ENCODE measurements at places on chromosomes 13 and 19. TPM values are rescaled to one million over a fixed set of nuclear protein-coding genes. Genes with fewer than 3 reads are reported as not detected.

Gene TEX29
- total RNA-seq, result 0.97 TPM

Gene GAS6
- total RNA-seq, result 111 TPM

Gene GRIN2D
- total RNA-seq, result 0.95 TPM

Gene TM9SF2
- 138 TPM for total RNA-seq

DNA sequence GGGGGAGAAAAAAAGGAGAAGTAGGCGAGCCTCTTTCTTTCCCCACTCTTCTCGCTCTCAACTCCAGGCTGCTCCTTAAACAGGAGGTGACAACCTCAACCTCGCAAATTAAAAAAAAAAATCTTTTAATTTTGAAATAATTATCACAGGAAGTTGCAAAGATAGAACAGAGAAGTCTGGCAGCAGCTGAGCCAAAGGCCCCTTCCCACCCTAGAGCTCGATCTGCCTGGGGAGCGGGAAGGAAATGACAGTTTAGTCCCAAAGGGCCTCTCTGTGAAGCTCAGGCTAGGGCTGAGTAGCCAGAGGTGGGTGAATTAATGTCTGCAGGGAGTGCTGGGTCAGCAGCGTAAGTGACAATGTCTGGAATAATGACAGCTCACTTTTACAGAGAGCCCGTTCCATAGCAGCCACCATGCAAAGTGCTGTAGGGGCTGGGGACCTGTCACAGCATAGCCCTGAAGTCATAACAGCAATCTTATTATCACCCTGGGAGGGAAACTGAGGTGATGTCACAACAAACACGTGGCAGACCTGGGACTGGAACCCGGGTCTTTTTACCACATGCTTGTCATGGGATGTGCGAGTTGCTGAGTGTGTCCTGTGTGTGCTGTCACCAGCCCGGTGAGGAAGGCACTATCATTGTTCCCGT lies 8.8 kb upstream of the CD22 start:
- DNase-seq, result no peak
- no peaks in the 10 kb centered on the region for H3K36me3 ChIP-seq
- H3K27me3 ChIP-seq, result no peaks in the 10 kb centered on the region
- peak overlapping the region; percentile 67 for H3K27ac ChIP-seq

GRCh38 chr19:27868007-27868406 lies 1344.9 kb downstream of the UQCRFS1 start:
- no peak overlapping the region for H3K4me3 ChIP-seq
- no peaks in the 10 kb centered on the region for H3K27me3 ChIP-seq
- H3K4me1 ChIP-seq, result no peaks in the 10 kb centered on the region
- no peak for DNase-seq
- H3K36me3 ChIP-seq, result no peaks in the 10 kb centered on the region
- H3K27ac ChIP-seq, result no peak overlapping the region

- H3K4me1 ChIP-seq, result peaks cover 7% of the 10 kb centered on the region
- no peak for DNase-seq
- H3K36me3 ChIP-seq, result peaks cover 43% of the 10 kb centered on the region
- no peaks in the 10 kb centered on the region for H3K27me3 ChIP-seq
These were observed 918 bp upstream of the PSPN start for GRCh38 chr19:6376512-6377190.

DNA sequence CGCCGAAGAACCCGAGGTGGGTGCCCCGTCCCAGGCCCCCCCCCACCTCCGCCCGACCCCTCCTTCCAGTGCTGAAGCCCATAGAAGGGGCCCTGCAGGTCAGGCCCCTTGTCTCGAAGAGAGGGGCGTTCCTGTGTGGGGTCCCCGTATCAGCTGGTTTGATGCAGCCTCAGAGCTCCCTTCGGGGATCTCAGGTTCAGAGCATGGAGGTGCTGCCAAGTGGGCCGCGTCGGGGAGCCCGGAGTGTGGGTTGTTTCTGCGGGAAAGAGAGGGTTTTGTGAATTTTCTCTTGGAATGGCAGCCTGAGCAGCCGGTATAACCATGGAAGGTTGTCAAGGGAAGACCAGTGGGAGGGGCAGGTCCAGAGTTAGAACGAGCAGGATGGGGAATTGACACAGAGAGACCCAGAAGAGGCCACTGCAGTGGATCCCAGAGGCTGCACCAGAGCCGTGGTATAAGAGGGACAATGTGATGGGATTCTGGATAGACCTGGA lies 384 bp downstream of the TRAPPC2B start:
- H3K36me3 ChIP-seq, result no peaks in the 10 kb centered on the region
- peaks cover 15% of the 10 kb centered on the region for H3K4me1 ChIP-seq
- no peak for DNase-seq
- no peaks in the 10 kb centered on the region for H3K27me3 ChIP-seq
- H3K27ac ChIP-seq, result peak overlapping the region; percentile 91
- peak overlapping the region; percentile 83 for H3K4me3 ChIP-seq

- no peak for DNase-seq
- peaks cover 64% of the 10 kb centered on the region for H3K4me1 ChIP-seq
- peaks cover 4% of the 10 kb centered on the region for H3K36me3 ChIP-seq
These were observed 13.6 kb downstream of the COL4A2 start for GRCh38 chr13:110320645-110321044.

DNA sequence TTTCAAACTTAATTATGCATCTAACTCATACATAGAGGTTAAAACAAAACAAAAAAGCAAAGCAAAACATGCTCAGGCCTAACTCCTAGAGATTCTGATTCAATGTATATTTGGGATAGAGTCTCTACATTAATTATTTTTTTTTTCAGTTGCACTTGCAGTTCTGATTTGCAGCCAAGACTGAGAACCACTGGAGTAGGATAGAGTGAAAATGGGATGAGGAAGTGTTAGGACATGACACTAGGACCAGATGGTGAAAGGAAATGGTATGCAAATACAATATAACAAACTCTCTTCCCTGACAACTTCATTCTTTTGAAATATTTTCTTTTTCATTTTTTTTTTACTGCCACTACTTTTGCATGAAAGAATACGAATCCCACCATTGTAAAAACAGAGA lies 1.8 kb downstream of the CCDC122 start:
- DNase-seq, result no peak
- H3K27ac ChIP-seq, result no peak overlapping the region
- no peak overlapping the region for H3K4me3 ChIP-seq
- no peaks in the 10 kb centered on the region for H3K27me3 ChIP-seq

DNA sequence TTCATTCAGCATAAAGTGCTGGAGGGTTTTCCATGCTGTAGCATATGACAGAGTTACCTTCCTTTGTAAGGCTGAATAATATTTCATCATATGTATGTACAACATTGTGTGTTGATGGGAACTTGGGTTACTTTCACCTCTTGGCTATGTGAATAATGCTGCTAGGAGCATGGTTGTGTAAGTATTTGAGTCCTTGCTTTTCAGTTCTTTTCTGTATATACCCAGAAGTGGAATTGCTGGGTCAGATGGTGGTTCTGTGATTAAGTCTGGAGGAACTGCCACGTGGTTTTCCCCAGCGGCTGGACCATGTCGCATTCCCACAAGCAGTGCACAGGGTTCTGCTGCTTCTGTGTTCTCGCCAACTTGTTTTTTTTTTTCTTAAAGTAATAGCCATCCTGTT lies 101.2 kb upstream of the TEX29 start:
- no peak for DNase-seq
- H3K27ac ChIP-seq, result no peak overlapping the region
- no peak overlapping the region for H3K4me3 ChIP-seq
- peaks cover 56% of the 10 kb centered on the region for H3K4me1 ChIP-seq
- peaks cover 11% of the 10 kb centered on the region for H3K36me3 ChIP-seq

- H3K4me3 ChIP-seq, result peak overlapping the region; percentile 78
- peaks cover 21% of the 10 kb centered on the region for H3K36me3 ChIP-seq
- H3K27me3 ChIP-seq, result no peaks in the 10 kb centered on the region
- DNase-seq, result no peak
These were observed 573 bp upstream of the ZNF614 start for GRCh38 chr19:52028780-52029123.

DNA sequence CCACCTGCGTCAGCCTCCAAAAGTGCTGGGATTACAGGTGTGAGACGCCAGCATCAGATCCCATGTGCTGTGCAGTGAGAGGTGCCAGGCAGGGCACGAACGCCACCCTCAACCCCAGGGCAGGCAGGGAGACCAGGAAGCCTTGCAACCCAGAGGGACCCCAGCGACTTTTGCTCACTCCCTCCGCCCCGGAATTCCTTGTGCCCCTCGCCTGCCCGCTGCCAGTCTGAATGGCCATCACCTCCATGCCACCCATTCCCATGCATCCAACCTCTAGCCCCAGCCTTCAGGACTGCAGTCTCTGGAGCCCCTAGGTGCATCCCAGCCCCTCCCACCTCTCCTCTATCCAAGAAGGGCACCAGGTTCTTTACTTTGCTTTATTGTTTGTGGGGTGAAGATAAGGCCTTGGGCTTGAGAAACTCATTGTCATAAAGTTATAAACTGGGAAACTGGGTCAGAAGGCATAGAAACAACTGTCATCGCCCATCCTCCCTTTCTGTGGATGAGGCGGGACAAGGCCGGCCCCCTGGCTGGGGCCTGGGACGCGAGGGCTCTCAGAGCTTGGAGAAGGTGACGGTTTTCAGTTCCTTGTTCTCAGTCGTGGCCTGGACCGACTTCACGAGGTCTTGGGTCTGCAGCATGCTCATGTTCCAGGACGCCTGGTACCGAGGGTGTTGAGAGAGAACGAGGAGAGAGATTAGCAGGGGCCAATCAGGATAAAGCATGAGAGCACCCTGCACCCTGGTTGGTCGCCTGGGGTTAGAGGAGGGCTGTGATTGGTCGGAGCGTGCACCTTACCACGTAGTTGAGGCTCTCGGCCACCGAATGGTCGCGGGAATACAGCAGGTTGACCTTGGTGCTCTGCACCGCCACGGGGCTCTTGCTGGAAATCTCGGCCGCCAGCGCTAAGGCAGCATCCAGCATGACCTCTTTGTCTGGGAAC lies 2.6 kb upstream of the LGALS4 start:
- peaks cover 52% of the 10 kb centered on the region for H3K36me3 ChIP-seq
- H3K27ac ChIP-seq, result no peak overlapping the region
- no peaks in the 10 kb centered on the region for H3K27me3 ChIP-seq

DNA sequence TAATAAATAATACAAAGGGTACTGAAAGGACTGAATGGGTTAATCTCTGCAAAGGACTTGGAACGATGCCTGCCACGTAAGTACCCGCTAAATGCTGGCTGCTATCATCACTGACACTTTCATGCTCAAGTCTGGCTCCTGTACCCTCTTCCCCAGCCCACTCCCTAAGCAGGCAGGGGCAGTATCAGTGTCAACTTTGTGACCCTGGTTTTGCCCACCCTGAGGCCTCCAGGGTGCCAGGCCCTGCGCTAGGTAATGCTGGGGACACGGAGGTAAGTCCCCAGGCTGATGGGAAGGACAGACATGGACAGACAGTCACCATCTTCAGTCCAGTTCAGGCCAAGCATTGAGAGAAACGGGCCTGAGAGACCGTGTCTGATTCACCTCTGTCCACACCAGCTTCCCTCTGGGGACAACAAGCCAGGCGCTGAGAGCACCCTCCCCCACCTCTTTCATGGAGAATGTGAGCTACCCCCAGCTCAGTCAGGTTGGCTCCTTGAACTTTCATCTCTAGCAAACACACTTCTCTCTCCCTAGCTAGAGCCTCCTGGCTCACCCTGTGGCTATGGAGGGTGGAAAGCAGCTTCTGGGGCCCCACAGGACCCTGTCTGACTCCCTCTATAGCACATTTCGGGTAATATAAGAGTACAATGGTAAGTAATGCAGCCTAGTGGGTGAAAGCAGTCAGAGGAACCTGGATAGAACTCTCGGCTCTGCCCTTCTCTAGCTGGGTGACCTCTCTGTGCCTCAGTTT lies 800 bp downstream of the ETFB start:
- peaks cover 41% of the 10 kb centered on the region for H3K4me1 ChIP-seq
- no peaks in the 10 kb centered on the region for H3K27me3 ChIP-seq
- no peak for DNase-seq
- H3K36me3 ChIP-seq, result no peaks in the 10 kb centered on the region

- H3K4me1 ChIP-seq, result no peaks in the 10 kb centered on the region
- DNase-seq, result no peak
These were observed 662.0 kb upstream of the KLF12 start for GRCh38 chr13:74796157-74796556.

DNA sequence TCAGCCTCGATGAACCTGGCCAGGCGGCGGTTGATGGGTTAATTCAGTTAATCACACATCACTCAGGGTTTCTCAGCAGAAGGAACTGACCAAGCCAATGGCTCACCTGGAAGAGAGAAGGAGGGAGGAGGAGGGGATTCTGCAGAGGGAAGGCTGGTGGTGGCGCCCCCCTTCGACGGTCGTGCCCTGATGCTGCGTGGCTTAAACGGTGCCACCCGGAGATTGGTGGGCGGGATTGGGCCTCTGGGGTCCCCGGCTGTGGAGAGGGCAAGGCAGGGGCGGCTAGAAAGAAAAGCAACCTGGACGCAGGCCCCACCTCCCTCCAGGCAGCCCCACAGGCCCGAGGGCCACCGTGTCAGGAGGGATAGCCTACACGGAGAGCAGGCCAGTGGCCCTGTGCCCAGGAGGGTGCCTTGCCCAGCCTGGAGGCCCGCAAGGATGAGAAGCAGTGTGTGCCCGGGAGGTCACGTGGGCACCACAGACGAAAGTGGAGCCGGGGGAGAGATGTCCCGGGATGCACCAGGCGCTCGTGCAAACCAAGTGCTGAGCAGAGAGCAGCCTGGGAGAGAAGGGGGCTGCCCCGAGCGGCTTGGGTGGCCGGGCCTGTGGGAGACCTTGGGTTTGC lies 16.0 kb downstream of the CSNK1G2 start:
- H3K36me3 ChIP-seq, result peaks cover 11% of the 10 kb centered on the region
- H3K27me3 ChIP-seq, result no peaks in the 10 kb centered on the region
- H3K4me1 ChIP-seq, result no peaks in the 10 kb centered on the region
- no peak overlapping the region for H3K4me3 ChIP-seq
- no peak overlapping the region for H3K27ac ChIP-seq

- H3K4me1 ChIP-seq, result peaks cover 14% of the 10 kb centered on the region
- no peak overlapping the region for H3K27ac ChIP-seq
- no peak for DNase-seq
- no peaks in the 10 kb centered on the region for H3K36me3 ChIP-seq
- H3K4me3 ChIP-seq, result no peak overlapping the region
These were observed 22.6 kb downstream of the FAM124A start for GRCh38 chr13:51244637-51245405.

GRCh38 chr19:56309511-56310185 lies 5.0 kb downstream of the ZSCAN5A start:
- peaks cover 12% of the 10 kb centered on the region for H3K36me3 ChIP-seq
- no peaks in the 10 kb centered on the region for H3K27me3 ChIP-seq
- DNase-seq, result peak; percentile 81
- H3K4me1 ChIP-seq, result peaks cover 9% of the 10 kb centered on the region
- no peak overlapping the region for H3K4me3 ChIP-seq

DNA sequence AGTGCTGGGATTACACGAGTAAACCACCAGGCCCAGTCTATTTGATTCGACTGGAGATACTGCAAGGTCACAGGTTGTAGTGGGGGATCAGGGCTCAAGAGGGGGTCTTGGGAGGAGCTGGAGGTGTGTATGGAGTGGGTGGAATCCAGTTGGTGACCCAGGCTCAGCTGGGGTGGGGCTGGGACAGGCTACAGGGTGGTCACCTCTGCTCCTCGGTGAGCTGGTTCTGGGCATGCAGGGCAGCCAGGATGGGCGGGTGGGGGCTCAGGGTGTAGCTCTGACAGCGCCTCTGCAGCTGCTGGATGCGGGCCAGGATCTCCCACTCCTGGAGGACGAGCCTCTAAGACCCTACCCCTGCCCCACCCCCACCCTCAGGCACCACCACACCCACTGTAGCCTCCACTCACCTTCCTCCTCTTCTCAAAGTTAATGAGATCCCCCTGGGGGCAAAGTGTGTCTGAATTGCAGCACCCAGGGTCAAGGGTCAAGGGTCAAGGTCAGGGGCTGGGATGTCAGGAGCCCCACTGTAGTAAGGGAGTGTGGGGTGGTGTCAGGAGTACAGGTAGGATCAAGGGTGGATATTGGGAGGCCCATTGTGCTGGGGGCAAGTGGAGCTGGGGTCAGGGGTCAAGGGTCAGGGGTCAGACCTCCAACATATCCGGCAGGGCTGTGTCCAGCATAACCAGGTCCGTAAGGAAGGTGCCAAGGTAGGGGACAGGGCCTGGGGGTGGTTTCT lies 17.1 kb downstream of the RGL3 start:
- H3K36me3 ChIP-seq, result peaks cover 27% of the 10 kb centered on the region
- no peak overlapping the region for H3K27ac ChIP-seq
- H3K4me3 ChIP-seq, result no peak overlapping the region
- H3K27me3 ChIP-seq, result no peaks in the 10 kb centered on the region
- DNase-seq, result no peak
- peaks cover 5% of the 10 kb centered on the region for H3K4me1 ChIP-seq

Measured in lower lobe of right lung (tissue), 2 donors.